Right ventricle myocardium inferior (tissue), 1 donor: ENCODE measurements at places on chromosomes 7 and 10. TPM values are rescaled to one million over a fixed set of nuclear protein-coding genes. Genes with fewer than 3 reads are reported as not detected.

GRCh38 chr7:151351027-151351426, 9.4 kb downstream of the NUB1 start:
- no peak for DNase-seq

DNA sequence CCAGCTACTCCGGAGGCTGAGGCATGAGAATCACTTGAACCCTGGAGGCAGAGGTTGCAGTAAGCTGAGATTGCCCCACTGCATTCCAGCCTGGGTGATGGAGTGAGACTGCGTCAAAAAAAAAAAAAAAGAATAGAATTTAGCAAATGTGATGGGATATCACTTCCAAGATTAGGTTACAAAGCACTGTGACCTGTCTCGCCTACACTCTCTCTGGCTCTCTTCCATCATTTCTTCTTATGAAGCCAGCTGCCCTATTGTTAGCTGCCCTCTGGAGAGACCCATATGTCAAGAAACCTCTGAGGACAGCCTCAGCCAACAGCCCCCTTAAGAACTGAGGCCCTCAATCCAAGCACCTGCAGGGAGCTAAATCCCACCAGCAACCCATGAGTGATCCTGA, 28.2 kb downstream of the ARHGAP21 start:
- DNase-seq, result no peak

- no peak for DNase-seq
Observed at GRCh38 chr10:99984211-99985034, 25.3 kb downstream of the DNMBP start.

ARHGAP19 gene
- total RNA-seq, result 5.6 TPM

ZNF467 gene
- 7.0 TPM for total RNA-seq

UTF1 gene
- not detected for total RNA-seq

C10orf105 gene
- total RNA-seq, result 0.05 TPM

GARIN1A gene
- total RNA-seq, result 1.8 TPM
